Activated naive CD4-positive, alpha-beta T cell treated with Interleukin-2 at 50 U/mL for 16 hours (primary cell): ENCODE measurements at places on chromosomes 6 and 20.

DNA sequence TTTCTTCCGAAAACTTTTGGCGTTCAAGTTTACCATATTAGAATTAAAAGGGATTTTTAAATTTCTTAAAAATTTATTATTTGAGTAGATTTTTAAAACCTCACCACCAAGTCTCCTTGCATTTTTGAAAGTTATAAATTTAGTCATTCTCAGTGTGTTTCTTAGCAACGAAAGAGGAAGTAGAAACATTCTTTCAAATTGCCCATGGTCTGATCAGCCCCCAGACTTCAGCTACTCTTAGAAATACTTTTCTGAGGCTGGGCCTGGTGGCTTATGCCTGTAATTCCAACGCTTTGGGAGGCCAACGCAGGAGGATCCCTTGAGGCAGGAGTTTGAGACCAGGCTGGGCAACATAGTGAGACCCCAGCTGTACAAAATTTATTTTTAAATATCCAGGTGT is 15.1 kb upstream of the RTF2 start:
- no peak for DNase-seq

DNA sequence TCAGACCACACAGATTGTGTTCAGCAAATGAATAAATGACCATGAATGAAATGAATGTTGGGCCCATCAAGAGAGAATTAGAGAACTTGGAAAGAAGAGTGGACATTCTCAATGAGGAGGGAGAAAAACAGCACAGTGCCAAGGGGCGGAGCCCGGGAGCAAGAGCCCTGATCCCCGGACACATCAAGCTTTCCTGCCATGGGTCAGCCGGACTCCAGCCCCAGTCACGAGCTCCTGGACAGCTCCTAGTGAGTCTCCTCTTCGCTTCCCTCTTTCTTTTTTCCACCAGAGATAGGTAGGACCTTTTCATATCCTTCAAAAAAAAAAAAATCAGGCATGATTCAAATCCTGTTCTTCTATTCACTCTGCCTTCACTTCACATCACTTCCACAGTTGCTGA is 274.2 kb downstream of the NRN1 start:
- DNase-seq, result no peak

- DNase-seq, result no peak
Observed at GRCh38 chr6:152979116-152979515, 3.7 kb downstream of the FBXO5 start.

DNA sequence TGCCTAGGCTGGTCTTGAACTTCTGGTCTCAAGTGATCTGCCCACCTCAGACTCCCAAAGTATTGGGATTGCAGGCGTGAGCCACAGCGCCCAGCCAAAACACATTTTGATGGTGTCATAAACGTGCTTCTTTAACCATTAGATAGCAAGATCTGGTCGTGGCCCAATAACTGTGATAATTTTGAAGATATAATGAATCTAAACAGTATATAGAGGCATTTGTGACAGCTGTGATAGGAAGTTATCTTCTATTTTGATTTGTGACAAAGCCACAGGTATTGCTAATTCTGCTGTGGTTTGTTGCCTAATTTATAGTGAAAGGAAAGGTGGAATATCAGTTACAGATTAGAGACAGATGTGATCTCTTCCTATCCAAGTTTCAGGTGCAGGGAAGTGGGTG is 695 bp upstream of the OXT start:
- DNase-seq, result no peak

- no peak for DNase-seq
Observed at GRCh38 chr20:46164254-46164653, 46.1 kb downstream of the CD40 start.

- no peak for DNase-seq
Observed at GRCh38 chr20:53087037-53087777, 115.0 kb downstream of the TSHZ2 start.
